Right lung (tissue), 10 donors: ENCODE measurements at places on chromosomes 1 and 21. TPM values are rescaled to one million over a fixed set of nuclear protein-coding genes. Genes with fewer than 3 reads are reported as not detected.

DNA sequence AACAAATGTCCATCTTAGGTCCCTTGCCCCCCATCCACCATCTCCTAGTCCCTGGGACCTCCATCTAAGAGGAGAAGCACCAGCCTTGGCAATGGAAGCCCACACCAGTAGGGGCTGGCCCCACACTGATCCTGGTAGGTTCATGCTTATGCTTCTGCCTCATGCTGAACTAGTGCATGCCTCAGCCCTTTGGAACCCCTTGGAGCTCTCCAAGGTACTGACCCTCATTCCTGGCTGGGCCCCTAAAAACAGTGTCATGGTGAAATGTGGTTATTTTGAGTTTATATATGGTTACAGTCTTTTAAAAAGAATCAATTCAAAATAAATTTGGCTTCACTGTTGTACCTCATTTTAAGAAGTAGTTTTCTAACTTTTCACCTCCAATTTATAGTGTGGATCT, 108.3 kb downstream of the HIVEP3 start:
- DNase-seq = peak; percentile 52

NCSTN gene
- 120 TPM for polyA plus RNA-seq

GRCh38 chr1:216723274-216723780, at the start of gene ESRRG:
ESRRG (minus strand) TSS chr1:216723429; CDS start chr1:216723299, 130 bp downstream.
- DNase-seq = peak; percentile 31

DNA sequence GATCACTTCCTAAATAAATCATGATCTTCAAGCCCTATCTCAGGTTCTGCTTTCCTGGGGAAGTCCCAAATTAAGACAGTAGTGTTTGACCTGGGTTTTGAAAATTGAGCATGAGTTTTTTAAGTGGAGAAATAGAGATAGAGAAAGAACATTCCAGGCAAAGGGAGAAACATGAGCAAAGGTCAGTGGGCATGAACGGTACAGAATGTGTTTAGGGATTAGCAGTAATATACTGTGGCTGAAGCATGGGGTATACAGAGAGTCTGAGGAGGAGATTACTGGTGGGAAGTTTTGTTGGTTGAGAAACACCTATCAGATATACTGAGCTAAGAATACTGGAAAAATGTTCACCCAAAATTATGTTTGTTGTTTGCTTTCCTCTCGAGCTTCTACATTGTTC, 15.2 kb upstream of the MYSM1 start:
- no peak for DNase-seq

- DNase-seq = no peak
These were observed 56.4 kb downstream of the RABGAP1L start for GRCh38 chr1:174215766-174216165.

HPCAL4 gene
- 0.20 TPM for polyA plus RNA-seq

- DNase-seq = no peak
These were observed 3.9 kb upstream of the HAO2 start for GRCh38 chr1:119364640-119365039.

GRCh38 chr1:94925561-94926125, 1.3 kb downstream of the CNN3 start:
- peak; percentile 87 for DNase-seq

GRCh38 chr1:227791425-227792143, 23.9 kb upstream of the PRSS38 start:
- no peak for DNase-seq

TMEM39B gene
- 21.1 TPM for polyA plus RNA-seq

DNA sequence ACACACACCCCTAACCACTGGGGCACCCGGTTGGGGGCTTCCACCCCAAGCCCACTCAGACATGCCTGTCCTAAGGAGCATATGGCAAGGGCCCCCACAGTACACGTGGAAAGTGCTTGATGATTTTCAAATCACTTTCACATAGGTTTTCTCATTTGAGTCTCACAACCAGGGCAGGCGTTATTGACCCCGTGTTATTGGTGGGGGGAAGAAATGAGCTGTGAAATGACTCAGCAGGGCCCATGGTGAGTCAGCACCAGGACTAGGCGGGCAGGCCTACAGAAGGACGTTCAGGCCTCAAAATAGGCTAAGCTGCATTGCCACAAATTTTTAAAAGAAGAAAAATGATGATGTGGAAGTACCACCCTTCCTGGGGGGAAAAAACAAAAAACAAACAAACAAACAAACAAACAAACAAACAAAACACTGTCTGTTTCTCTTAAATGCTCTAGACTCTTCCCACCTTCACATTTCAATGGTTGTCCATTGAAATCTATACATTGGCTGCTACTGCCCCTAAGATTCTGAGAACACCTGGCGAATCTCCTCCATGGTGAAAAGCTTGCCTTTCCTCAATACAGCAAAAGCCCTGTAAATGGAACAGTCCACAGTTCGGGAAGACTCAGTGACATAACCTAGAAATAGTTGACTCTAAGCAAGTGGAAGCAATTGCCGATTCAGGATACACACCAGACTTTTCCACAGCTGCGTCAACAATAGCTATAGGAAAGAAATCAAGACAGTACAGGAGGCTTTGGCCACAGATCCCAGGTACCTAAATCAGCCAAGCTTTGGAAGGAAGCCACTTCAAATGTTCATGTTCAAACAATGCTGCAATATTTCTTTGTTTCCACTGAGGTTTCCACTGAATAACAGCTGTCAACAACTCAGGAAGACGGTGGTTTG, 234.7 kb downstream of the TOMM20 start:
- peak; percentile 22 for DNase-seq

DNA sequence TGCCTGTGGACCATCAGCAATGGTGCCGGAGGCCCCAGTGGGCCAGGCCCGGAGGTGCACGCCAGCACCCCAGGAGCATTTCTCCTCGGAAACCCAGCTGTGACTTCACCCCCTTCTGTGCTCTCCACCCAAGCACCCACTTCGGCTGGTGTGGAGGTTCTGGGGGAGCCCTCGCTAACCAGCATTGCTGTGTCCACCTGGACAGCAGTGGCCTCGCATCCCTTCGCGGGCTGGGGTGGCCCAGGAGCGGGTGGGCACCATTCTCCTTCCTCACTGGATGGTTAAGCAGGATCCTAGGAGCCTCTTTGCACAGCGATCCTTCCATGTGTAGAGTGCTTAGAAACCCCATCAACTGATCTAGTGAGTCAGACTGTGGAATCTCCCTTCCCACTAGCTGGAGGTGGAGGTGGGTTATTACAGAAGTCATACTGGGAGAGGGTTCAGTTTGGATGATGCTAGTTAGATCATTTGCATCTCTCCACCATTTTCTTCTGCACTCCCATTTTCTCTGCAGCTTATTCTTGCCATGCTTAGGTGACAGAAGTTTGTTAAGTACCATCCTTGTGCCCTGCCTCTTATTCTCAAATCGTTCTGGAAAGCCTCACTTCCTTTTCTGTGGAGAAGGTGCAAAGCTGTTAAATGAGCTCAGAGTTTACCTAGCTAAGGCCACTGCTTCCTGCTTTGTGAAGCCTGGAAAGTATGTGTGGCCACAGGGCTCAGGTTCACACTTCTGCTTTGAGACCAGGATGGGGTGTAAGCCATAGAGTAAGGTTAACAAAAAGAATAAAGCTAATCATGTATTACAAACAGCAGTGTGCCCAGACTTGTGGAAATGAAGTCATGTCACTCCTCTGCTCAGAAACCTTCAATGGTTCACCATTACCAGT, 32.3 kb downstream of the TBX19 start:
- no peak for DNase-seq

DNA sequence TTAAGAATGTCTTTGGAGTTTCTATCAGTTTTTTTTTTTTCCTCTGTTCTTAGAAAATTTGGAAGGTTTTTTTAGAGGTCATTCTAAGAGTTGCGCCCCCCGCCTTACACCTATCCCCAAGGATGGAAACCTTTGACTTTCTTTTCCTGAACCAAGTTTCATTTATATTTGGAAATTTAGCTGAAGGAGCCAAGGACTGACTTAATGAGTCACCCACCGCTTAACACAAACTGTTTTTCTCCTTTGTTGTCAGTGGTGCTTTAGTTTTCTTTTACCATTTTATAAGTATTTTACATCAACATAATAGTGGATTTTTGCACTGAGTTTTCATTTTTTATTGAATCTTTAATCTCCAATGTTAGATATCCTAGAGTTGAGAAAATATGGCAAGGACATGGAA, 25.3 kb downstream of the USP25 start:
- no peak for DNase-seq
